Iris pigment epithelial cell (primary cell): ENCODE measurements at places on chromosomes 1 and 21.
A peak's percentile ranks its signal among the peaks of the same experiment; 100 is the strongest.

GRCh38 chr21:34073032-34073748 is at the start of the genes MRPS6 and SLC5A3:
Gene MRPS6 (plus strand): TSS chr21:34073578. CDS start chr21:34073701, 123 bp downstream.
Gene SLC5A3 (plus strand): TSS chr21:34073578. CDS start chr21:34095199, 21,621 bp downstream.
- peak; percentile 80 for DNase-seq

- DNase-seq, result no peak
Measured at GRCh38 chr1:24905355-24905978, 24.6 kb downstream of the RUNX3 start.

DNA sequence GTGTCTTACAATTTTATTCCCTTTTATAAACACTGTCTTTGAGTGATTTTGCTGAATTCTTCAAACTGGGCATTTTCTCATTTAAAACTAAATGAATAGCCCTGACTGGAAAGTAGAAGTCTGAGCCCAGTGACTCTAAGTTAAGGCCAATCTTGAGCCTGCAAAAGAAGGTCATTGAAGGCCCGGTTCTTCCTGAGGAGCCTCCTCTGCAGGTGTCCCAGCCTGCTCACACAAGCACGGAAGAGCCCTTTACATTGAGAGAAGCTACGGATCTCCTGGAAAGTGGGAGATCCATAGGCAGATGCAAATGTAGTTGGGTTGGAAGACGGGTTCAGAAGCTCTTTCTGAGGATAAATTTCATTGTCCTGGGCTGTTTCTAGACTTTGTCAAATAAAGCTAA is 3.9 kb downstream of the ZNF678 start:
- no peak for DNase-seq

GRCh38 chr1:62228883-62229187 is 34.2 kb downstream of the L1TD1 start:
- DNase-seq, result no peak

DNA sequence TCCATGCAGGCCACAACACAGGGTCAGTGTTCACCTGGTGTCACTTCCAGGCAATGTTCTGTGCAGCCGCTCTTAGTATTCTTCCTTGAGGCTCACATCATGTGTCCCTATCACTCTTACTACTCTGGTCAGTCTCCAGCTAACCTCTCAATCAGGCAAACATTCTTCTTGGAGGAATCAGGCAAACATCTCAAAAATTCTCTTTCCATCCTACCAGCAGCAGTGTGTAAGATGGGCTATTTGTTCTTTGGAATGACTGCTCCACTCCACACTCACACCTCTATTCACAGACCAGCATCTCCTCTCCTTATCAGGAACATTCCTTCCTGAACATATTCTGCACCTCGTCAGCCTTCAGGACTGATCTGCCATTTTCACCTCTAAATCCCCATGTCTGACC is 4.0 kb downstream of the S100A7A start:
- DNase-seq, result no peak

DNA sequence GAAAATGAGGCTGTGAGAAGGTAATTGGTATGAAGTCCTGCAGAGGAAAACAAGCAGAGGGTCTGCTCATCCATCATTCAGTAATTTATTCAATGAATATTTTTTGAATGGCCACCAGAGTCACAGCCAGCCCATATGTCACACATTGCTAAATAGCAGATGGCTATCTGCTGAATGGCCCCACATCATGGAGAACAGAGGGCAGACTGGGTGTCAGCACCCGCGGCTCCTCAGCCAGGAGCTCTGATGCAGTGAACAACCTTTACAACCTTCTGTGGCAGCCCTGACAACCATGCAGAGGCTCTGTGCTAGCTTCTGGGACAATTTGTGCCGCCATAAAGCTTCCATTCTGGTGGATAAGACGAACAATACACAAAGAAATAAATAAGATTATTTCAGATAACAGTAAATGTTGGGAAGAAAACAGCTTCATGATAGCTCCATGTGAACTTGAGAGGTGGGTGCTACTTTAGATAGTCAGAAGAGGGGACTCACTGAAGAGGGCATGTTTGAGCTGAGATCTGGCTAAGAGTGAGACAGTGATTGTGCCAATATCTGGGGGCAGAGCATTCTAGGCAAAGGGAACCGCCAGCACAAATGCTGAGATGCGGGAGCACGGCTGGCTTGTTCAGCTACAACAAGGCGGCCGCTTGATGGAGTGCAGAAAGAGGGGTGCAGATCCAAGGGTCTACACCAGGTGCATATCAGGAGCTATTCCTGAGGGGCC is 2.8 kb upstream of the C1orf210 start:
- no peak for DNase-seq

DNA sequence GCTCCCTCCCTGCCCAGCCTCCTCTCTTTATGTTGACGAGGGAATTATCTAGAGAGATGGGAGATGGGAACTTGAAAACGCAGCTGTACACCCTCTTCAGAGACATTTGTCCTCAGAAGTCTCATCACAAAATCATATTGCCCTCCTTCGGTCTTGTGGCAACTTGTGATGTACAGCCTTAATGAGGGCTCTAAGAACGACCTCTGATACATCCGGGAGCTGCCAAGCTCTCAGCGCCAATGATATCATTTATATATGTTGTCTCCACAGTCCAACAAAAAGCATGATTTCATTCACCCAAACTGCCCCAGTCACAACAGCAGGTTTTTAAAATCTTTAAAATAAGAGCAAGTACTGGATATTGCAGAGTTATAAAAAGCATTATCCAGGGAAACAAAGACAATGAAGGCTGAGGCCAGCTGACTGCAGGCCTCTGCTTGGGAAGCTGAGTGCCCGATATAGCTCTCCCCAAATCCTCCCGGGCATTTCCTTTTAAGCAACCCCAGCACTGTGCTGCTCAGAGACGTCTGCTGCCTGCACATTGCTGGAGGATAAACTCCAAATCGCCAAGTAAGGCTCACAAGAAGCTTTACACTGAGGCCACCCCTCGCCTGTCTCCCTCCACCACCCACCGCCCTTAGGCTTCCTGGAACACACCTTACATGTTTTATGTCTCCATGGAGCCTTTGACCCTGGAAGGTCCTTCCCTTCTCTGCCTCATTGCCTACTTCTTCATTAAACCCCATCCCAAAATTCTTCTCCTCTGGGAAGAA is 236.1 kb downstream of the C1orf94 start:
- no peak for DNase-seq

GRCh38 chr21:36813052-36813451 is 114.1 kb downstream of the SIM2 start:
- DNase-seq, result peak; percentile 27

GRCh38 chr1:218498056-218498938 is 153.2 kb downstream of the TGFB2 start:
- DNase-seq, result peak; percentile 84

- DNase-seq, result no peak
Measured at GRCh38 chr21:42543106-42543847, 29.6 kb downstream of the SLC37A1 start.

DNA sequence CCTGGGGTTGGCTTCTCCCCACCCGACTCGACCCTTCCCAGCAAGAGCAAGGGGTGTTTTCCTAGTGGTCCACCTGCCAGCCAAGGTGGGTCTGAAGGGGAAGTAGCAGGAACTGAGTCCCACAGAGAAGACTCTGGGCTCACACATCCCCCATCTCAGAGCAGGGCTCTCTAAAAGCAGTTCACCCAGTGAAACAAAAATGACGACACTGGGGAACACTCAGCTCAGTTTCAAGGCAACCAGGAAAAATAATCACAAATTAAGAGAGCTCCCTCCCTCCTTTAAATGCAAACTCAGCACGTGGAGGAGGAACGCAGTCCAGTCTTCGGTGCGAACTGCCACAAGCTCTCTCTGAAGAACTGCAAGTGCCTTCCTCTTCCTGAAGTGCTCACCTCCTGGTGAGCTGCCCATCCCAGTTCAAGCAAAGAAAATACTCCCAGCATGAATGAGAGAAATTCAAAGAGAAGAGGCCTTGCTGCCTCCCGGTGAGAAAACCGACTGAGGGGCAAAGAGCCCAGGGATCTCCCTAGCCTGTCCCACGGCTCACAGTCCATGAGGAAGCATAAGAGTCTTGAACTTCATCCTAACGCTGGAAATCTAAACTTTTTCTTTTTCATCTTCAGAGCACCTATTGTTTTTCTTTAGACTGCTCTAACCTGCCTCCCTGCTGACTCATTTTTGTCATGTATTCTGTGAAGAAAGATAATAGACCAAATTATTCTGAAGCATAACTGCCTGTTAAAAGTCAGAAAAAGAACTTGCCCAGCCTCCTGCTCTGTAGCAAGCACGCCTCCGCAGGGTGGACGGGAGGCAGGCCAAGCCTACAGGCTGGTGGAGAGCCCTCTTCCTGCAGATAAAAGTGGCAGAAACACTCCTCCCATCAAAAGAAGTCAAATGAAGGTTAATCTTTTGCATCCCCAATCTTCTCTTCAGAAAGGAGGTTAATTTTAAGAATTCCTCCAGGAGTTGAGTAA is 281.4 kb downstream of the HHIPL2 start:
- DNase-seq, result no peak

- DNase-seq, result no peak
Measured at GRCh38 chr1:165342168-165342567, 14.3 kb downstream of the LMX1A start.

DNA sequence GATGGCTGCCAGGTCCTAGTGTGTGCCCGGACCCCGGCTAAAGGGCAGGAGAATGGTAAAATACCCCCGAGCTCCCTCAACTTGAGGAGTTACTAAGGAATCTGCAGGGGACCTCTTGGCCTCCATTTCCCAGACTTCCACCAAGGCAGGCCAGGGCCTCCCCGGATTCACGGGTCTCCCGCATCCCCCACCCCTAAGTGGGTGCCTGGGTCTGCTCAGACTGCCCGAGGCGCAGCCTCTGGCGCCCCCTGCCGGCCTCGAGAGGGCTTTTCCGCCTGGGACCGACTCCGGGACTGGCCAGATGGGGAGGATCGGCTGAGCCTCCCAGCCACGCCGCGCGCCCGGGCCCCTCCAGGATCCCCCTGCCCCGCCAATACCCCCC is 1.7 kb downstream of the PLEKHG5 start:
- DNase-seq, result peak; percentile 64

- peak; percentile 53 for DNase-seq
Measured at GRCh38 chr1:91011726-91012125, 10.1 kb downstream of the ZNF644 start.

DNA sequence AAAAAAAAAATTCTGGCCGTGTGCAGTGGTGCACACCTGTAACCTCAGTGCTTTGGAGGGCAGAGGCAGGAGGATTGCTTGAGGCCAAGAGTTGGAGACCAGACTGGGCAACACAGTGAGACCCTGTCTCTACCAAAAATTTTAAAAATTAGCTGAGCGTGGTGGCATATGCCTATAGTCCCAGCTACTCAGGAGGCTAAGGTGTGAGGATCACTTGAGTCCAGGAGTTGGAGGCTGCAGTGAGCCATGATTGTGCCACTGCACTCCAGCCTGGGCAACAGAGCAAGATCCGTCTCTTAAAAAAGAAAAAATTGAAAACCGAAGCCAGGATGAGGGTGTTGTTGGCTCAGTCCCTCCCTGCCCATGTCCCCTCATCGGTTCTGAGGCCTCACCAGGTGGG is 55.9 kb upstream of the PAX7 start:
- DNase-seq, result no peak

GRCh38 chr1:166470441-166470840 is 303.6 kb upstream of the FAM78B start:
- DNase-seq, result no peak

GRCh38 chr1:246482805-246483568 is 24.1 kb downstream of the SMYD3 start:
- DNase-seq, result peak; percentile 86

GRCh38 chr1:23456226-23456625 is 27.8 kb downstream of the ASAP3 start:
- peak; percentile 8 for DNase-seq

DNA sequence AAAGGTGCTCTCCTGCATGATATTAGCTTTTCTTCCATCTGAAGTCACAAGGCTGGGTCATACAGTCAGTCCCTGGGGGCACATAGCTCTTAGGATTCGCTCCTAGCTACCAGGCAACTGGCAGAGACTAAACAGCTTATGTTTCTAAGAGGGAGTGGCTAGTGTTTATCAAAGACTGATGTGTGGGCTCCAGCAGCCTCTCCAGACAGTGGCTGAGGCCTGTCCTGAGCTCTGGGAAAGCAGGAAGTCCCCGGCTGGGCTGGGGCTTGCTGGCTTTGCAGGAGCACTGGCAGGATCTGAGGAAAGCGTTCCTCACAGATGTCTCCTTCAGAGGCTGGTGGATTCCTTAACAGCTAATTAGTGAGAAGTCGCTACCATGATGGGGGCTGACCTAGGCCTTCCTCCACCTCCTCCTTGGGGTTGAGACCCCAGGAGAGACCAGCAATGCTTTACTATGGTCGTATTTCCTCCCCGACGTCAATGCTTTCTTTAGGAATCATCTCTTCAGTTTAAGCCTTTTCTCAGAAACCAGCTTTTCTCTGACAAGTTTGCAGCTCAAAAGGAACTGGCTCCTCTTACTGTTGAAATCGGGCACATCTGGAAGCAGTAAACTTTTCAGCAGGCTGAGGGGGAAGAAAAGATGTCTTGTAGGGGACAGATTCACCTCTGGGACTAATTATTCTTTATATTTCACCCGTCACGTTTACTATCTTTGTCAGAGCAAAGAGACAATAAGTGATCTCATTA is 33.5 kb upstream of the HHAT start:
- no peak for DNase-seq

GRCh38 chr1:31244326-31244725 is 4.6 kb upstream of the NKAIN1 start:
- peak; percentile 58 for DNase-seq

- no peak for DNase-seq
Measured at GRCh38 chr1:172142324-172142723, 278.2 kb upstream of the C1orf105 start.

GRCh38 chr1:209876078-209876800 is 48.5 kb downstream of the UTP25 start:
- DNase-seq, result peak; percentile 34

- peak; percentile 28 for DNase-seq
Measured at GRCh38 chr1:56897150-56898004, 42.8 kb downstream of the C8A start.

- no peak for DNase-seq
Measured at GRCh38 chr1:243834130-243834529, 15.9 kb downstream of the AKT3 start.

DNA sequence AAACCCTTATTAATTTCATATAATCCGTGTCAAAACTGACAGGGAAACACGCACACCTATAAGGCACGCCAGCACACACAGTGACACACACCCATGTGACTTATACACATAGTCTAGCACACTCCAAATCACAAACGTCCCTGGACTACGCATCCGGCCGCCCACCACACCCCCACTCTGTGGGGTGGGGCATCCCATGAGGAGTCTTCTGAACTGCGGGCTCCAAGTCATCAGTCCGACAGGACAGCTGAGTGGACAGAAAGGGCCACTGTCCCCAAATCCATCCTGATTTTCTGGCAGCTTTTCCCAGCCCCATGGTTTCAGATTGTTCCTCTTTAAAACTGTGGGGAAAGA is 829 bp downstream of the PEA15 start:
- DNase-seq, result peak; percentile 46

DNA sequence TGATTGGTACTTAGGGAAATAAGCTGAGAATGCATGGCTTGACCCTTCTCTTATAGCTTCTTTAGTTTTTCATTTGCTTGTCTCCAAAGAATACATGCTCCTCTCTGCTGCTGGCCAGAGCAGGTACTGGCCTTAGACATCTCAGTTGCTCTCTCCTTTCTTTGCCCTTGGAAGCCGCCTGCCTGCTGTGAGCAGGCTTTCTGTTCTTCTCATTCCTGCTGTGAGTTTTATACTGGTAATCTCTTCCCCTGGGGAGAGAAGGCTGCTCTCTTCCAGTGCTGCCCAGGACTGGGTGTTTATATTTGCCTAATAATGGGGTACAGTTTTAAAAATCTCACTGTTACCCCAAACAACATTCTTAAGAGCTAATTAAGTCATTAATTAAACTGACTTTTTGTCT is 323.5 kb upstream of the LRRC7 start:
- no peak for DNase-seq

- no peak for DNase-seq
Measured at GRCh38 chr1:78297836-78298235, 192.9 kb upstream of the PTGFR start.

GRCh38 chr1:62452951-62453350 is 16.1 kb downstream of the USP1 start:
- DNase-seq, result peak; percentile 19
